Bronchial smooth muscle cell (primary cell): ENCODE measurements at places on chromosomes 16 and 17. TPM values are rescaled to one million over a fixed set of nuclear protein-coding genes. Genes with fewer than 3 reads are reported as not detected.

CDH13 gene
- total RNA-seq = 1.3 and 6.2 TPM in 2 replicates

NRN1L gene
- total RNA-seq = 0.16 TPM in 1 of 2 replicates, not detected in the other

TMEM235 gene
- total RNA-seq = 0.16 TPM in 1 of 2 replicates, not detected in the other

KRT15 gene
- total RNA-seq = 0.63 and 1.2 TPM in 2 replicates

OSGIN1 gene
- 1.9 and 2.7 TPM in 2 replicates for total RNA-seq

IL34 gene
- total RNA-seq = 2.4 and 3.9 TPM in 2 replicates

AXIN1 gene
- 14.2 and 17.5 TPM in 2 replicates for total RNA-seq

ABCA8 gene
- 78.8 and 139 TPM in 2 replicates for total RNA-seq

PYDC1 gene
- total RNA-seq = not detected in 2 replicates

JPH3 gene
- under 0.01 TPM in 1 of 2 replicates, not detected in the other for total RNA-seq

PRM2 gene
- total RNA-seq = not detected in 2 replicates

PRSS36 gene
- 0.17 and 0.47 TPM in 2 replicates for total RNA-seq

CCL16 gene
- not detected in 2 replicates for total RNA-seq

ANKS4B gene
- not detected in 2 replicates for total RNA-seq

KRT28 gene
- not detected in 2 replicates for total RNA-seq

CLEC18B gene
- 0.47 and 0.52 TPM in 2 replicates for total RNA-seq

CD300LB gene
- total RNA-seq = not detected in 2 replicates

RNF157 gene
- total RNA-seq = 0.32 and 0.34 TPM in 2 replicates

TM4SF5 gene
- not detected in 2 replicates for total RNA-seq

CSF3 gene
- total RNA-seq = 0.16 TPM in 1 of 2 replicates, not detected in the other

NUTF2 gene
- total RNA-seq = 72.5 and 88.2 TPM in 2 replicates

SLC38A8 gene
- total RNA-seq = not detected in 2 replicates

HS3ST6 gene
- total RNA-seq = not detected in 2 replicates

TLCD3A gene
- 10.1 and 12.0 TPM in 2 replicates for total RNA-seq
